ENCODE measurements at places on chromosomes 16 and 17. TPM values are rescaled to one million over a fixed set of nuclear protein-coding genes. Genes with fewer than 3 reads are reported as not detected.

DNA sequence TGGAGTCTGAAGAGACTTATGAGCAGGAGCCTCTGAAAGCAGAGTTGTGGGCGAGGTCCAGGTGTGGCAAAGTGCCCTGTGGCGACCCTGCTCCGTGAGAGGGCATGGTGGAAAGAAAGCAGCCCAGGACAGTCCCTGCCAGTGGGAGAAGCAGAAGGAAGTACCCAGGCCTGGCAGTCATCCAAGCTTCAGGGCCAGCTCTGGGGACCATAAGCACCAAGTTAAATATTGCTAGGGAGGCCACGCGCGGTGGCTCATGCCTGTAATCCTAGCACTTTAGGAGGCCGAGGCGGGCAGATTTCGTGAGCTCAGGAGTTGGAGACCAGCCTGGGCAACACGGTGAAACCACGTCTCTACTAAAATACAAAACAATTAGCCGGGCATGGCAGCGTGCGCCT, 4.9 kb upstream of the ASGR1 start:
- H3K4me1 ChIP-seq = no peaks in the 10 kb centered on the region
- DNase-seq = no peak

DNA sequence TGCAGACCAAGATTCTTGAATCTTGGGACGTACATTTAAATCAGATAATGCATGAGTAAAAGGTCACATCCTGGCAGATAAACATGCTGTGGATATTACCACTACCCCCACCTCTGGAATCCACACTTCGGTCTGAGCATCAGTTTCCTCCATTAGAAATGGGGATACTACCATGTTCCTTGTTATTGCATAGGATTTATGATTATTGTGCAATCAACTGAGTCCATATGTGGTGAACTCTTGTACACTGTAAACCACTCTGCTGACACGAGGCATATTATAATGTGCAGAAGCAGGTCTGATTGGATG, 108.7 kb downstream of the VAT1L start:
- no peak overlapping the region for H3K4me3 ChIP-seq
- DNase-seq = no peak
- no peaks in the 10 kb centered on the region for H3K4me1 ChIP-seq
- no peaks in the 10 kb centered on the region for H3K36me3 ChIP-seq
- no peaks in the 10 kb centered on the region for H3K27me3 ChIP-seq

DNA sequence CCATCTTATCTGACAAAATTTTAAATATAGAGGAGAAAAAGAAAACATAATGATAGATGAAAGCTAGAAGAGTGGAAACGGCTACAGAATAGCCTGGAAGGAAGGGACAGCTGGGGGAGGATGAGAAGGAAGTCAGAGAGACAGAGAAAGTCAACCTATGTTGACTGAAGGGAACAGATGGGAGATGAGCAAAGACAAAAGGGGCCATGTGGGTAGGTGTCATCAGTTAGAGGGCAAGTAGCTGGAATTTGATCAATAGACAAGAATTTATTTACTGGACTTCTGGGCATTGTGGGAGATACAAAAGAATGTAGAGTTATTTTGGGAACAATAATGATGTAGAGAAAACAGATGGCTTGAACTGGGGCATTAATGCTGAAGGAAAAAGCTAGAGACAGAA, 194.4 kb downstream of the ANKFN1 start:
- no peaks in the 10 kb centered on the region for H3K36me3 ChIP-seq
- H3K27ac ChIP-seq = no peak overlapping the region
- no peak overlapping the region for H3K4me3 ChIP-seq
- no peaks in the 10 kb centered on the region for H3K4me1 ChIP-seq
- DNase-seq = no peak
- no peaks in the 10 kb centered on the region for H3K27me3 ChIP-seq

KDM6B gene
- total RNA-seq = 12.5 TPM

All from vagina (tissue), 2 donors.